Panc1 (cell line): ENCODE measurements at places on chromosomes 12 and 14.

DNA sequence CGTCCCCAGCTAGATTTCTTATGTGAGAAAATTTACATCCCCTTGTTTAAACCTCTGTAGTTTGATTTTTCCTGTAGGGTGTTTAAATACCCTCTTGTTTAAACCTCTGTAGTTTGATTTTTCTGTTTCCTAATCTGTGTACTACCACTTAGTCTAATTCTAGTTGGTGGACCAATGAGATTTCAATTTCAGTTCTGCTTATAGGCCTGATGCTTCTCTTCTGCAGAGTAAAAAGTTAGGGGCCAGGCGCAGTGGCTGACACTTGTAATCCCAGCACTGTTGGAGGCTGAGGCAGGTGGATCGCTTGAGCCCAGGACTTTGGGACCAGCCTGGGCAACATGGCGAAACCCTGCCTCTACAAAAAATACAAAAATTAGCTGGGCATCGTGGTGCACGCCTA lies 11.5 kb downstream of the UBC start:
- DNase-seq: no peak

GRCh38 chr12:7154901-7155470 lies 24.8 kb downstream of the CLSTN3 start:
- DNase-seq: no peak

DNA sequence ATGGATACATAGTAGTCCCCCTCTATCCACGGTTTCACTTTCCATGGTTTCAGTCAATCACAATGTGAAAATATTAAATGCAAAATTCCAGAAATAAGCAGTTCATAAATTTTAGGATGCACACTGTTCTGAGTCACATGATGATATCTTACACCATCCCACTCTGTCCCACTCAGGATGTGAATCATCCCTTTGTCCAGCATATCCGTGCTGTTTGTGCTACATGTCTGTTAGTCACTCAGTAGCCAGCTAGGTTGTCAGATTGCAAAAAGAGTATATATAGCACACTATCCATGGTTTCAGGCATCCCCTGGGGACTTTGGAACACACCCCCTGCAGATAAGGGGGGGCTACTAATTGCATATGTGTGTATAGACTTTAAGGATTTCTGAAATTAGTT lies 8.1 kb upstream of the NAA30 start:
- no peak for DNase-seq

- DNase-seq: no peak
Observed at GRCh38 chr14:28760431-28760996, 6.1 kb upstream of the FOXG1 start.

DNA sequence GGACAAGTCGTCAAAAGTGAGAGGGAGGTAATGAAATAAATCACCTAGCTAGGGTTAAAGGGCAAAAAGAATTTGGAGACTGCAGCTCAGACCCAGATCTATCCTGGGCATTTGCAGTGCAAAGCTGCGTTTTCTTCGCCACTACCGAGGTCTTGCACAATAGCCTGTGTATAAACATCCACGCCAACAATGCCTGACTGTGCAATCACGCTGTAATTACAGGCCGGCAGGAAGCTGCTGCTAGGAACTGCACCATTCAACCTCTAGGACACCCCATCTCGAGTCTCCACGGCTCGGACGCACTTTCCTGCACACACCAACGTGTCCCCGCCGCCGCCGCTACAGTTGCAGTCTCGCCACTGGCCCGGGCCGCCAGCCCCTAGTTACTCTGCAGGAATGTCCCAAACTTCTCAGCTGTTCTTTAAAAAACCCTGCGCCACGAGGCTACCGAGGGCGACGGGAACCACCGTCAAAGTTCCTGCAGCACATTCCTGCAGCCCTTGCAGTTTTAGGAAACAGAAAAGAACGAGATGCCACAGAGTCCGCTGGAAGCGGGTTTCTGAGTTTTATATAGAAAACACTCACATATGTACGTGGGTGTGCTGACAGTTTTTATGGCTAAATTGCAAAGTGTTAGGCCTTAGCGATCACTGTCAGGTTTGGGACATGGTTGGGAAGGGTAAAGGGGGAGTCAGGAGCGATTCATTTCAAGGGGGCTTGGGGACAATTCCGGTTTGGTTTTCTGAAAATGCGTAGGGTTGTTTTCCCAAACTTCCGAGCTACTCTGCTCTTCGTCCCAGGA lies 65.6 kb upstream of the PTGR2 start:
- no peak for DNase-seq

DNA sequence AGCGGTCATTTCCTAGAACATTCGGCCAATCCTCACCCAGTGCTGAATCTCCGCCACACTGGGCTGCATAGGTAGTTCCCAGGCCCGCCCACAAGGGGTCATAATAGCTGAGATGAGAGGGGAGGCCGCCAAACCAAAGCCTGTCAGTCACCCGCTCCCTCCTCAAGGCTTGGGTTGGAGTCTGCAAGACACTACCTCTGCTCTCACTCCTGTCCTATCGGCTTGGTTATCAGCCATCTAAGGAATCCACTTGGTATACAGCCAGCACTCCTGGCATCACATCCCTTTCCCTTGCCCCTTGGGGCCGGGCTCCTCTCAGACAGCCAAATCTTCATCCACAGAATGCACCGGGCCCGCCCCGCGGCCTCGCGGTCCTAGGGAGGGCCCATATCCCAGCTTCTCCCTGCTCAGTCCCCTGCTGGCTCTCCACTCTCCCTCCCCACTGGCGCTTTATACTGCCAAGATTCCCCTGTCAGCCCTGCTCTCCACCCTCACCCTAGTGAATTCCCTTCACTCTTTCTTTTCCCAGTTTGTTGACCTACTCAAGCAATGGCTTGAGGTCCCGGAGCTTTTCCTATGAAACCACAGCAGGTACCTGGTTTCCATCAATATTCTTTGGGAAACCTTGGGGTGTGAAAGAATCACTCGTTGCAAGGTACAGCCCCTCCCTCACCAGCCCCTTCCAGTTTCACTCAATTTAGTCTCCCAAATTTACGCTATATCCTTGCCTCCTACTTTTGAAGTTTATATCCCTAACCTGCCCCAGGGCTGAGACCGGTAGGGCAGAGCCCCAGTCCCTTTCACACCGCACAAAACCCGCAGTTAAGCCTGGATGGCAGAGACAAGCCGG lies 1.4 kb downstream of the IFFO1 start:
- DNase-seq: no peak

- no peak for DNase-seq
Observed at GRCh38 chr14:23102801-23103200, 2.0 kb downstream of the CIROP start.

- peak; percentile 90 for DNase-seq
Observed at GRCh38 chr12:106126441-106127337, 12.1 kb downstream of the NUAK1 start.

- DNase-seq: no peak
Observed at GRCh38 chr12:49626169-49626835, 2.9 kb downstream of the PRPF40B start.

DNA sequence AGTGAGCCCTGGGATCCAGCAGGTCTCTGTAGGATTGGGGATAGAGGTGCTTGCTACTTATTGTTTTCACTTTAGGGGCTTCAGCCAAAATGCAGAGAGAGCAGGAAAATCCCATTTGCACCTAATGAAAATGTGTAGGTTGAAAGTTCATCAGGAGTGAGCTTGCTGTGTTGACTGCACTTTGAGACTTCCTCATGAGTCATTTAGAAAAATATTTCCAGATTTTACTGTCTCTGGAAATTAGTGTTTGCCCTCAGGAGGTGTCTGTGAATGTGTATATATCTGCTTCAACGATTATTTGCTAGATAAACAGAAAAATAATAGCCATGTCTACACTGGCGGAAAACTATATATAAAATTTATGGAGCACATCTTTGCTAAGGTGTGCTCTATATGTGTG lies 159.3 kb downstream of the CAND1 start:
- DNase-seq: no peak

GRCh38 chr12:1907652-1908611 lies 10.5 kb downstream of the CACNA2D4 start:
- no peak for DNase-seq

GRCh38 chr12:45183246-45183645 lies 32.6 kb upstream of the ANO6 start:
- DNase-seq: no peak

DNA sequence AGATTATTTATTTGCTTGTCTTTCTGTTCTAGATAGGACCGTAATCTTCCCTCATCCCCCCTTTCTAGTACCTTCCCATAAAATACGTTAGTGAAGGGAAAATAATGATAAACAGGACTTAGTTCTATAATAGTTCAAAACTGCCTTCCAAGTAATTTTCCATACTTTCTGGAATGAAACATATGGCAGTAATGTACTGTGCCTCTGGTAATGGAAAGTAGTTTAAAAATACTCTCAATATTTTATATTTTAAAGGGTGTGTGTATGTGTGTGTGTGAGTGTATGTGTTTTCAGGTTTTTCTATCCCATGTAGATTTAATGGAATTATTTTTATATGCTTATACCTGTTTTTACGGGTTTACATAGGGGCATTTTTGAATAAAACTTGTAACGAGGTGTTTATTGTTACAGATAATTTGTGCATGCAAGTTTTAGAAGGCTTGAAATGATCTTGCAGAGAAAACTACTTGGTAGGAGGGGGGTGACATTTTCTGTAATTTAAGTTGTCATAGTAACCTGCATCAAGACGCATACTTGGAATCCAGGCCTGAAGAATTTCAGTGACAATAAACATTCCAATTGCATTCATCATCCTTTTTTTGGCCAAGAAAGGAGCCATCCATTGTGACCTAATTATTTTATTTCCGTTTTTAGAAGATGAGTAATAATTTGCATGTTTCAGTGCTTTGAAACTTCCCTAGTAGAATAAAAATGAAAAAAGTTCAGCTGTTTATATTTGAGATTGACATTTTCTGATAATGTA lies 38.9 kb downstream of the RASSF8 start:
- DNase-seq: peak; percentile 82

DNA sequence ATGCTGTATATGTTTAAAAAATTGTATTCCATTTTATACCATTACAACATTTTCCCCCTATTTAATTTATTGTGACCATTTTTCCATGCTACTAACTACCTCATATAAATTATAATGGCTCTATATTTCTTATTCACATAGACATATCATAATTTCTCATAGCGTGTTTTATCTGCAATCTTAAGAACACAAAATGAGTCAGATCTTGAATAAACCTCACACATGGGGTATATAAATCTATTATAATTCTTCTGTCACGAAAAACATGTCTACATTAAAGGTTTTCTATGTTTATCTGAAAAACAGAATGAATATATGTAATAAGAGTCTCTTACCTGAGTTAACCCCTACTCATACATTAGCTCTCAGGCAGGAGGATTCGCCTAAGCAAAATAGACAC lies 50.5 kb upstream of the ERGIC2 start:
- DNase-seq: no peak

GRCh38 chr14:20631023-20631879 lies 10.2 kb downstream of the OR6S1 start:
- DNase-seq: no peak
